ENCODE measurements at places on chromosomes 16 and 17.

DNA sequence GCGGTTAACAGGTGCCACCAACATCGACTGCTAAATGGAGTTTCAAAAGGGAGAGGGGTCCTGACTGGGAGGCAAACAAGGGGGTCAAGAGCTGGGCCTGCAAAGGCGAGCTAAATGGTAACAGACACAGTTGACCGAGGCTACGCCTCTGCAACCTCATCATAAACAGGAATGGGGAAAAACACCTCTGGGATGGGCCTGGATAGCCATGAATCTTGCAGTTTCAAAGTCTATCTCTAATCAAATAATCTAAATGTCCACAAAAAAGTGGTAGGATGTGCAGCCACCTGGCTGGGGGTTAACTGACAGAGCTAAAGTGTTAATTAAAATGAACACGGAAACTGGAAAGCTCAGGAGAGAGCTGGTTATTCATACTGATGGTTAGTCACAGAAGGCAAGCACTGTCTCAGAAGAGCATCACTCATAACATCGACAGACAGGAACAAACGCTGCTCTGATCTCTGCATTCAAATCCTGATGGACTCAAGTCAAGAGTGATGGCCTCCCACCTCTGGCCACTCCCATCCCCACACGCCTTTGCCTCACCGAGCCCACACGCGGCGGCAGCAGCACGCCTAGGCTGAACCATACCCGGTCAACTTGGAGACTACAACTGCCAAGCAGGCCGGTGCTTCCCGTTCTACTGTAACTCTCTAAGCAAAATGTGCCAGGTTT, 56.3 kb downstream of the CREBBP start:
- no peak for DNase-seq

DNA sequence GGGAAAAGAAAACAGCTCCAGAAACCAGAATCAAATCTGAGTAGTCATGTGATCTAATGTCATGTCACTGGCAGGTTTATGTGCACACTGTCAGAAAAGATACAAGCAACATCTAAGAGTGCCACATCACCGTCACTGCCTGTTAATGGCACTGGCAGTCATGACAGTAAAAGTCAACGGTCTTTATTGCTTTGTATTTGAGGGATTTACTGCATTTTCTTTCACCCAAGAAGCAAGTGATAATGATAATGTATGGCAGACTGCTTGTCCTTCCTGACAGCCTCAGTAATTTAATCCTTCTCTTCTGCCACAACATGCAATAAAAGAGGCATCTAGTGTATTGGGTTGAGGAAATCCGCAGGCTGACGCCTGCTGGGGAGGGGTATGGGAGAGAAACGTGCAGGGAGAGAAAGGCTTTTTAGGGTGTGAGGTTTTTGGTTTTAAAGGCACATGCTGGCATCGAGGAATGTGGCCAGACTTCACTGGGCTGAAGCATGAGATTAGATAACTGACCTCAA, 92.4 kb downstream of the RPGRIP1L start:
- DNase-seq, result no peak

DNA sequence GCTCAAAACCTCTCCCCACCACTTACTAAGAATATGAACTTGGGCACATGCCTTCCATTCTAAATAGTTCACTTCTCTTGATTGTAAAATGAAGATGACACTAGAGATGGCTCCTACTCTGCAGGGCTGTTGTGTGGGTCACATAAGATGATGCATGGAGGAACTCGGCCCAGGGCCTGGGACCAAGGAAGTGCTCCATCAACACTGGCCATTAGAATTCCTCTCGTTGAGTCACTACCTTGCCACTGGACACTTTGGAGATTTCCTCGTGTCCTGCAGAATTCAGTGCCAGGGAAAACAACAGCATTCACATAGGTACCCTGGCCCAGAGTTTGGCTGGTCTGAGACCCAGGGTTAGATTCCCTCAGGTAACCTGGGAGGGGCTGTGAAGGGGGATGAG, 18.6 kb downstream of the HNF1B start:
- no peak for DNase-seq

- DNase-seq, result no peak
Measured at GRCh38 chr17:4522661-4523060, 24.0 kb downstream of the SPNS2 start.

DNA sequence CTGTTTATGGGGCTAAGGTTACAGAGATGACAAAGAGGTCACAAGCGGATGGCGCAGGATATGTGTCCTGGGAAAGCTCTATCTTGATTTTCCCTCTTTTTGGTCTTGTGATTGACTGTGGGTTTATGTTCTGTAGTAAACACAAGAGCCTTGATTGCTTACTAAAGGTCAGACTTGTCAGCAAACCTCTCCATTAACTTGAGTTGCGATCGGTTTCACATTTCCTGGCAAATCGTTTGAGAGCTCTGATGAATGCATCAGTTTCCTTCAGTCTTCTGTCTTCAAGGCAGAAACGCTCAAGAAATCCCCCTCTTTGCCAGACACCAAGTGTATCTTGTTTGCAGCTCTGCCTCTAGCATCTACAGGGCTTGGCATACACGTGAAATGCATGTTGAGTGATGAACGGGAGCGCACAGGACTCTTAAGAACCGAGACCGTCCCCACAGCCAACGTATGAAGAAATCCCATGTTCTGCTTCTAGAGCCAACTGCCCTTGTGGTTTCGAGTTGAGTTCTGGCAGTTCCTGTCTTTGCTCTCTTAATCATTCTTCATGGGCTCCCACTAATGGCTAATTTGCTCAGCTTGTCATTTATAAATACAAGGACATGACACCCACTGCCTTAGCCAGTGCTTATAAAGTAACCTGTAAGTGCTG, 143.3 kb downstream of the PITPNC1 start:
- DNase-seq, result peak; percentile 84

- peak; percentile 79 for DNase-seq
Measured at GRCh38 chr16:20849589-20850390, 43.5 kb downstream of the REXO5 start.

DNA sequence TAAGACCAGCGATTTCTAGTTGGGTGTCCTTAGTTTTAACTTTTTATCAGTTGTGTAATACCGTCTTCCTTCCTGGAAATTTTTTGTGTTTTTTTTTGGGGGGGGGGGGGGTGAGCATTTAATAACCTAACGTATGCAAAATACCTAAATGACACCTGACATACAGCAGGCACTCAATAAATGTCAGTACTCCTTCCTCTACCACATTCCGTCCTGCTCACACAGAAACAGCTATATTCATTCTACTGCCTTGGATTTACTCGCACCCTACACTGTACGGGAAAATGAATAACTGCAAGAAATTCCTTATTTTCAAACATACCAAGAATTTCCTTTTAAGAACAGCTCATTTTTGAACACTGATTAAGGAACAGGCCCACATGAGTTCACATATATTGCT, 5.3 kb downstream of the XYLT1 start:
- peak; percentile 33 for DNase-seq

- no peak for DNase-seq
Measured at GRCh38 chr16:25823891-25824290, 132.1 kb downstream of the HS3ST4 start.

GRCh38 chr17:28228986-28229729, 89.8 kb upstream of the TMEM97 start:
- no peak for DNase-seq

- DNase-seq, result no peak
Measured at GRCh38 chr16:50389900-50390299, 21.1 kb upstream of the BRD7 start.

Measured in suppressor macrophage treated with lipopolysaccharide for 1 hour (primary cell).